ENCODE measurements at places on chromosomes 13 and 19. TPM values are rescaled to one million over a fixed set of nuclear protein-coding genes. Genes with fewer than 3 reads are reported as not detected.

Gene LRRC8E
- total RNA-seq: 4.8 TPM

Gene PTH2
- total RNA-seq: not detected

Gene CTXN1
- 37.1 TPM for total RNA-seq

DNA sequence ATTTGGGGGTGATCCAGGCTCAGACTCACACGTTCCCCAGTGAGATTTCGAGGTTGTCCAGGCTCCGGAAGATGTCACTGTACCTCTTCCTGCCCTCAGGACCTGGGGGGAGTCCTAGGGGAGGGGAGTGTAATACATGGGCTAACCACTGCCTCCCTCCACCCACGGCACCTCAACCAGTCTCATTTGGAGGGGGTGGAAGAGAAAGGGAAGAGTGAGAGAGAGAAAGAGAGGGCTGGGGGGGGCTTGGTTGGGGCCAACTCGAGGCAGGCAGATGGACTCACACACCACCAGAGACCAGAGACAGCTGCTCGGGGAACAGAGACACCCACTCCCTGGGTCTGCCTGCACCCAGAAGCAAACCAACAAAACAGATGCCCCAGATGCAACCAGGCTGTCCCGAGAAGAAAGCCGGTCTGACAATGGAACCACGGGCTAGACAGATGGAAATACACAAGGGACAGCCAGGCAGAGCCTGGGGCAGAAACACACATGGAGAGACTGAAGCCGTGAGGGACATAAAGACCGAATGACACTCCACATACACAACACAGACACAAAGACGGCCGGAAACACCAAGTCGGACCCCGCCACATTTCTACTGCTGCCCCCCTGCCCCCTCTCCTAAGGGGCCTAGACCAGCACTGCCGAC lies 825 bp downstream of the GMIP start:
- peak overlapping the region; percentile 62 for H3K4me3 ChIP-seq
- H3K4me1 ChIP-seq: no peaks in the 10 kb centered on the region
- peaks cover 25% of the 10 kb centered on the region for H3K36me3 ChIP-seq
- H3K27ac ChIP-seq: peak overlapping the region; percentile 58
- H3K27me3 ChIP-seq: no peaks in the 10 kb centered on the region

GRCh38 chr19:47881757-47882156 lies 4.4 kb downstream of the SULT2A1 start:
- no peaks in the 10 kb centered on the region for H3K27me3 ChIP-seq
- H3K4me1 ChIP-seq: no peaks in the 10 kb centered on the region
- no peak overlapping the region for H3K27ac ChIP-seq
- no peak overlapping the region for H3K4me3 ChIP-seq

DNA sequence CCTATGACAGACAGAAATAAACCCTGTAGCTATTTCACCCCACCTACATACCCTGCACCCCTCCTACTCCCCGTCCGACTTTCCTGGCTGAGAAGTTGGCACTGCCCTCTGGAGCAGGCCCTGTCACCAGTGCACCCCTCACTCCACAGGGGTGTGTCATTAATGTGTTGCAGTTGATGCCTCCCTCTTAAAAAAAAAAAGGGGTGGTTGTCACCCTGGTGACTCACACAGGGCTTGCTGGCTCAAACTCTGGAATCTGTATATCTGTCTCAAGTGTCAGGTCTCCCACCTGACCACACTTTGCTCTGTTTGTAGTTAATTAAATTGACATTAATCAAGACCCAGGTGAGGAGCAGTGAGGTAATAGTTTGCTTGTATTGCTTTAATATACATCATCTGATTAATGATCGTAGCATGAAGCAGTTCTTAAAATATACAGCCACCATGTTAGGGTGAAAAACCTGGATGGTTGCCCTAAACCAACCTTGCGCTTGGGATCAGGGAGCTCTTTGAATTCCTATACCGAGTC lies 2.0 kb upstream of the GATAD2A start:
- no peak for DNase-seq
- H3K4me3 ChIP-seq: no peak overlapping the region
- no peaks in the 10 kb centered on the region for H3K36me3 ChIP-seq
- no peaks in the 10 kb centered on the region for H3K27me3 ChIP-seq
- peaks cover 5% of the 10 kb centered on the region for H3K4me1 ChIP-seq
- H3K27ac ChIP-seq: no peak overlapping the region

DNA sequence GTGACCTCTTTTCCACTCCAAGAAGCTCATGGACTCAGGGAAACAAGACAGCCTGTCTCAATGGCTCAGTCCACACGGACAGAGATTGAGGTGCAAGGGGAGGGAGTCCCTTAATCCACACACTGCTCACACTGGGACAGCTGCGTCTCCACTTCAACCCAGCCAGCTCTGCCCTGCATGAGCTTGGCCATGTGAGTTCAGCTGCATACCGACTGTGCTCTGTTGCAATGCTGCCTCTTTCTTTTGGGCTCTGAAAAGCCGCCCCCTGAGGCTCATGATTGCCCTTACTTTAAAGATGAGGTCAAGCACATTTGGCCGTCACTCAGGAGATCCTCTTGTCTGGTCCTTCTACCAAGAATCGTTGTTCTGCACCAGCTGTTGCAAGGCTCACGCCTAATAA lies 64.8 kb upstream of the KCTD15 start:
- DNase-seq: no peak
- H3K27ac ChIP-seq: no peak overlapping the region
- H3K4me1 ChIP-seq: no peaks in the 10 kb centered on the region
- no peaks in the 10 kb centered on the region for H3K27me3 ChIP-seq

DNA sequence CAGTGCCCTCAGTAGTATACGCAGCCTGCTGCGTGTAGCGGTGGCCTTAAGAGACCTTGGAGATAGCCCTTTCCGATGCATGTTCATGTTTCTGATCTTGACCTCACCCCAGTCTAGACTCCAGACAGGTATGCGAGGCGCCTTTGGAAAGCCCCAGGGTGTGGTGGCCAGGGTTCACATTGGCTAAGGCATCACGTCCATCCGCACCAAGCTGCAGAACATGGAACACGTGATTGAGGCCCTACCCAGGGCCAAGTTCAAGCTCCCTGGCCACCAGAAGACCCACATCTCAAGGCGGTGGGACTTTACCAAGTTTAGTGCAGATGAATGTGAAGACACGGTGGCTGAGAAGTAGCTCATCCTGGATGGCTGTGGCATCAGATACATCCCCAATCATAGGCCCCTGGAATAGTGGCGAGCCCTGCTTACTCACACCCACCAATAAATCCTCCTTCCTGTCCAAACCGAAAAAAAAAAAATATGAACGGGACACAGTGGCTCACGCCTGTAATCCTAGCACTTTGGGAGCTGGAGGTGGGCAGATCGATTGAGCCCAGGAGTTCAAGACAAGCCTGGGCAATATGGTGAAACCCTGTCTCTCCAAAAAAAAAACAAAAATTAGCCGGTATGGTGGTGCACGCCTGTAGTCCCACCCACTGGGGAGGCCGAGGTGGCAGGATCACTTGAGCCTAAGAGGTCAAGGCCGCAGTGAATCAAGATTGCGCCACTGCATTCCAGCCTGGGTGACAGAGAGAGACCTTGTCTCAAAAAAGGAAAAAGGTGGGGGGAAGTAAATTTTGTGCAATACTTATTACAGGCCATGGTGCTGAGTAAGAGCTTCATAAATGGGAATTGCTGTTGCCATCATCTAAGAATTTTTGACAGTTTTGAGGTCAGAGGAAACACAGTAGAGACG lies 12.4 kb upstream of the CBLC start:
- H3K4me1 ChIP-seq: no peaks in the 10 kb centered on the region
- H3K27me3 ChIP-seq: no peaks in the 10 kb centered on the region
- no peak overlapping the region for H3K4me3 ChIP-seq
- H3K36me3 ChIP-seq: no peaks in the 10 kb centered on the region

- no peak overlapping the region for H3K27ac ChIP-seq
- no peak overlapping the region for H3K4me3 ChIP-seq
- H3K4me1 ChIP-seq: no peaks in the 10 kb centered on the region
Measured at GRCh38 chr13:44061876-44062275, 182.2 kb downstream of the LACC1 start.

DNA sequence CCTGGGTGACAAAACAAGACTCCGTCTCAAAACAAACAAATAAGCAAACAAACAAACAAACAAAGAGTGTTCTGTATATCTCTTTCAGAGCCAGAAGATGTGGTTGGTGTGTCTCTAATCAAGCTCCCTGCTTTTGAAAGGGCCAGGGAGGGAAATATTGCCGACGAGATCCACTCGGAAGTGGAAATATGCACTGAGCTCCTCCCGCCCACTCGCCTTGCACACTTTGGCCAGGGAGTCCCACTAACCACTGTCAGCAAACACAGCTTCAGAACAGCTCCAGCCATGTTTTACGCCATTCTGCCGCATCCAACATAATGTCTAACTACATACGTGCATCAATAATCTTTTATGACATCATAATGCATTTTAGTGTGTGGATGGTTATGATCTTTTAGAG lies 155.5 kb upstream of the VSTM2B start:
- no peaks in the 10 kb centered on the region for H3K36me3 ChIP-seq
- H3K4me3 ChIP-seq: no peak overlapping the region
- H3K27me3 ChIP-seq: no peaks in the 10 kb centered on the region
- no peak overlapping the region for H3K27ac ChIP-seq

- H3K27me3 ChIP-seq: no peaks in the 10 kb centered on the region
- no peaks in the 10 kb centered on the region for H3K36me3 ChIP-seq
- no peaks in the 10 kb centered on the region for H3K4me1 ChIP-seq
Measured at GRCh38 chr13:37816276-37816675, 53.3 kb downstream of the TRPC4 start.
